ENCODE measurements at places on chromosomes 5 and 9.

- DNase-seq = no peak
These were observed 100.8 kb upstream of the CD180 start for GRCh38 chr5:67297376-67297775.

- DNase-seq = no peak
These were observed 135.2 kb downstream of the PCSK1 start for GRCh38 chr5:96297867-96298266.

DNA sequence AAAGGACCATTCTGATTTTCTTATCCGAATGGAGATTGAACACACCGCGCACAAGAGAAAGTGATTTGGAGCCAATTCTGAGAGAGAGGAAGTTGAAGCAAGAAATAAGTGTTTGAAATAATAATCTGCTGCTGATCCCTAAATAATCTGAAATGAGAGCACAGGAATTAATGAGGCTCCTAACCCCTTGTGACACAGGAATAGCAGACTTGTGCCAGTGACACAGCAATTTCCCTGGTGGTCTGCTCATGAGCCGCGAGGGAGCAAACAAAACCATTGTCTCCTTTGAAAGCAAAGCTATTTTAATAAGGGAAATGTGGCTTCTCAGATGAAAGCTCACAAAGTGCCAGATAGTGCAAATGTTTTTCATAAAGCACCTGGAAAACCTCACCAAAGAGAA, 936.1 kb upstream of the WWC1 start:
- no peak for DNase-seq

GRCh38 chr5:26582350-26583045, 455.9 kb downstream of the CDH9 start:
- DNase-seq = no peak

DNA sequence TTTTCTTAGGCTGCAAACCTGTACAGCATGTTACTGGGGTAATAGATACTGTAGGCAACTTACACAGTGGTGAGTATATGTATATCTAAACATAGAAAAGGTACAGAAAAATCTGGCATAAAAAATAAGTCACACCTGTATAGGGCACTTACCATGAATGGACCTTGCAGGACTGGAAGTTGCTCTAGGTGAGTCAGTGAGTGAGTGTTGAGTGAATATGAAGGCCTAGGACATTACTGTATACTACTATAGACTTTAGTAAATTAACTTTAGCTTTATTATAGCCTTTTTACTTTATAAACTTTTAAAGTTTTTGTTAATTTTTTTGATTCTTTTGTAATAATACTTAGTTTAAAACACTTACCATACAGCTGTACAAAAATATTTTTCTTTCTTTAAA, 51.3 kb downstream of the DENND4C start:
- DNase-seq = no peak

DNA sequence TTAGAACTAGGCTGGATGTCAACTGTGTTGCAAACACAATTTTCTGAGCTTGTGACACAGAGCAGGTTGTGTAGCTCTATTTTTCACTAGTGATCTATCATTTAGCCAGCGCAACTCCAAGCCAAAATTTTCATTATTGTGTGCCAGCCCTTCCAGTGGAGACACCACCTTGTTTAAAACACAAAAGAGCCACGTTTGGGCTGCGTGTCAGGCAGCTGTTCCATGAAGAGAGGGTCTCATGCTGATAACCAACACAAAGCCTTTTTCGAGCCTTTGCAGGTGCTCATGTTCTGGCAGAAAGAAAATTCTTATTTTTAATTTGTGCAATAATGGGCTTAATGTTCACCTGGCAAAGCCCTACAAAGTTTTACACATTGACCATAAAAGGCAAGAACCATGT, 237.6 kb upstream of the RGMB start:
- DNase-seq = no peak

DNA sequence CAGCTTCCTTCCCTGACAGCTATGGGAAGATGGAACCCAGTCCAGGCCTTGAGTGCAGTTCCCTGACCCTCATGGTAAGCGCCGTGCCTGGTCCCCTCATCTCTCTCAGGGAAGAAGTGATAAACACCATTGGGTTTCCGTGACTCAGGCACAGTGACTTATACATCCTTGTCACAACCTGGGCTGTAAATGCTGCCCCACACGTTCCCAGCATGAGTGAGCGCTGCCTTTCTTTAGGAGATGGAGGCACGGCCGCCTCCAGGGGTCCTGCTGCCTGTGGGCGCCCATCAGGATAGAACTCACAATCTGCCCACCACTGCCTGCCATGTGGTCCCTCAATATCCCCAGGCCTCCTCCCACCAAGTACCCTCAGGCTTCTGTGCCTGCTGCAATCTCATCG, 8.3 kb upstream of the NKD2 start:
- DNase-seq = no peak

DNA sequence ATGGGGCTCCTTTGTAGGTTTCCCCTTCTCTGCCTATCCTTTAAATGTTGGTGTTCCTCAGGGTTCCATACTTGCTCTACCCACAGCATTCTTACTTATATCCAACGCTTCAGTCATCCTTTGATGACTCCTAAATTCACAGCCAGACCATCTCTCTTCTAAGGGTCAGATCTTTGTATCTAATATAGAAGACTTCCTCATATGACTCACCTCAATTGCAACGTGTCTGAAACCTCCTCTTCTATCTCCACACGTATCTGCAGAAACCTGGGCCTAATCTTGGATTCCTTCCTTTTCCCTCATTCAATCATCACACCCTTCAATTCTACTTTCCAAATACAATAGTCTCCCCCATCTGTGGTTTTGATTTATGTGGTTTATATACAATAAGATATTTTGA, 68.3 kb downstream of the HMGCR start:
- no peak for DNase-seq

DNA sequence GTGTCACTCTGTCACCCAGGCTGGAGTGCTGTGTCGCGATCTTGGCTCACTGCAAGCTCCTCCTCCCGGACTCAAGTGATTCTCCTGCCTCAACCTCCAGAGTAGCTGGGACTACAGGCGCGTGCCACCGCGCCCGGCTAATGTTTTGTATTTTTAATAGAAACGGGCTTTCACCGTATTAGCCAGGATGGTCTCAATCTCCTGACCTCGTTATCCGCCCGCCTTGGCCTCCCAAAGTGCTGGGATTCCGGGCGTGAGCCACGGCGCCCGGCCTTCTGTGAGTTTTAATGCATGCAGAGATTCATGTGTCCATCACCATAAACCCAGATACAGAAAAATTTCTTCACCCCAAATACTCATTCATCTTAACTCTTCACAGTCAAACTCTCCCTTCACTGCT, 1046.7 kb downstream of the CDH9 start:
- no peak for DNase-seq

DNA sequence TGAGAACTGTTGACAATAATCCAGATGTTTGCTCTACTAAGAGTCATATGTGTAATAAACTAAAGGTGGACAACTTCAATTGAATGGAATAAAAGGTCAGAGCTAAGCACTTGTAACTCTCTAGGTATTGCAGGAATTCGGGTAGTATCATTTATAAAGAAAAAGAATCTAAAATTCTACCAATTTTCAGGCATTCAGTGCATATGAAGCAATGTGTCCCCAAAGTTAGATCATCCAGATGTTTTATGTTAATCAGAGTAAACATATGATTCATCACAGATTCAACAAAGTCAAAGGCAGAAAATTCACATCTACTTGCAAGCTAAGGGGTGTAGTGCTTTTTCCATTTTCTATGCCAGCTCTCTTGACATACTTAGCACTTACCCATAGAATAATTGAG, 477.1 kb downstream of the PDE4D start:
- no peak for DNase-seq

DNA sequence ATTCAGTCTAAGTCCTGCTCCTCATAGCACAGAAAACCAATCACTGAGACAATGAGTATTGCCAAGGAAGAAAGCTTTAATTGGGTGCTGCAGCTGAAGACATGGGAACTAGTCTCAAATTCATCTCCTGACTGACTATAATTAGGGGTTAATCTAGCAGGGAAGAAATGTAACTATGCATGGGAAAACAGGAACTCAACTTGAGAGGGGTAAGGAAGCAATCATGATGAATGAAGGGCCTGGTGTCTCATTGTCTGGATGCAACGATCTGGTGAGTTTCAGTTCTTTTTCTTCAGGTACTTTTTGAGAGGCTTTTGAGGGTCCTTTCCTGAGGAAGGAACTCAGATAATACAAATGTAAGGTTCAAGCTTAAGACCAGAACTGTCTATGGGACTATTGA, 24.0 kb upstream of the OCLN start:
- no peak for DNase-seq

DNA sequence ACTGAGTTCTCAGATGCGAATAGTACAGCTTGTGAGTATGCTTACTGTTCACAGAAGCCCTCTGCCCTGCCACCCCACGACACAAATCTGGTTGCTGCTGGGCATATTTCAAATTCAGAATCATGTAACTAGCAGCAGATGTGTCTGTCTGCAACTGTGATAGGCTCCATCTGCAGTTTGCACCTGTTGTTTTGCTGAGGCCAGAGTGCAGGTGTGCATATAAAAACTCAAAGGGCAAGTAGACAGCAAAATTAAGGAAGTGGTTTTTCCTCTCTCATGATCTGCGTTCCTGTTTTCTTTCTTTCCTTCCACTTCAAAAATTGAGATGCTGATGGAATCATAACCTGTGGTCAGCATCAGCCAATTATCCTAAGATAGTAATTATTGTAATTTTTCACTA, 1000.5 kb downstream of the PTPRD start:
- DNase-seq = no peak

- DNase-seq = no peak
These were observed 17.9 kb downstream of the STRBP start for GRCh38 chr9:123250504-123250903.

GRCh38 chr5:150694612-150695011, 6.2 kb downstream of the RBM22 start:
- no peak for DNase-seq

GRCh38 chr5:142970440-142971030, 200.4 kb downstream of the ARHGAP26 start:
- no peak for DNase-seq

DNA sequence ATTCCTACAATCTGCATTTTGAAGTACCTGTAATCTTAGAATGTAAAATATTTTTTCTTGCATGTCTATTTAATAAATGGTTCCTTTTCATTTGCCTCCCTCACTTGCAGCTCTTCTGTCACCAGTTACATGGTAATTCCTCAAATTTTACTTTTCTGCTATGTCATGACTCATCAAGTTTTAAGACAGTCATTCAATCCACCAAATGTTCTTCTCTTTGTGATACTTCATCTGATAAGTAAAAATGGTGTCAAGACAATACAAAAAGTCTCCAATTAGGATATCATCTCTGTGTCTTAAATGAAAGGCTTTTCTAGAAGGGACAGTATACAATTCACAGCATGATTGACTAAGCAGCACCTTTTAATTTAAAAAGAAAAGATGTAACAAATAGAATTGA, 104.9 kb upstream of the FTMT start:
- no peak for DNase-seq

GRCh38 chr5:25975885-25976284, 1062.5 kb downstream of the CDH9 start:
- DNase-seq = no peak

DNA sequence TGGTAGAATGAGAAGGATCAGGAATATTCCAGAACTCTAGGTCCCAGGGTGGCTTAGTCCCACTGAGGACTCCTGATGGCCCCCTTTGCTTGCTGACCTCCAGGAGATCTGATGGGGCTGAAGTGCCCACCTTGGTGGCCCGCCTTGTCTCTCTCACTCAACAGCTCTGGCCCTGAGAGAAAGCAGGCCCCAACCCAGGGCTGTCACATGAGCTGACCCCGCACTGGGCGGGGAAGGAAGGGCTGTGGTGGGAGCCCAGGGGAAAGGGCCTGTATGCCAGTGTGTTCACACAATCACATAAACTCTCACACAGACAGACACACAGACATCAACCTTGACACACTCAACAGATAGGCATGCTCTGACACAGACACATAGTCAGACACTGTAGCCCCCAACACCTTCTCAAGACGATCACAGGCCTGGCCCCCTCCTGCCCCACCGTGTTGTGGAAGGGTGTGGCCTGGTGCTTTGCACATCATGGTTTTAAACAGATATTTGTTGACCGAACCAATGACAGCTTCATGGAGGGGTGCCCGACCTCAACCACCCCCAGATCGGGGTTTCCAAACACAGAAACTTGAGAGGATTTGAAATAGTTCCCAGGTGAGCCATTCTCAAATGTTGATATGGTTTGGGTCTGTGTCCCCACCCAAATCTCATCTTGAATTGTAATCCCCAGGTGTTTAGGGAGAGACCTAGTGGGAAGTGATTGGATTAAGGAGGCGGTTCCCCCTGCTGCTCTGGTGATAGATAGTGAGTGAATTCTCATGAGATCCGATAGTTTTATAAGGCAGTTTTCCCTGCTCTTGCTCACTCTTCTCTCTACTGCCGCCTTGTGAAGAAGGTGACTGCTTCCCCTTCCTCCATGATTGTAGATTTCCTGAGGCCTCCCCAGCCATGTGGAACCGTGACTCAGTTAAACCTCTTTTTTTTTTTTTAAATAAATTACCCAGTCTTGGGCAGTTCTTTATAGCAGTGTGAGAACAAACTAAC, 48.5 kb upstream of the HAND1 start:
- no peak for DNase-seq

DNA sequence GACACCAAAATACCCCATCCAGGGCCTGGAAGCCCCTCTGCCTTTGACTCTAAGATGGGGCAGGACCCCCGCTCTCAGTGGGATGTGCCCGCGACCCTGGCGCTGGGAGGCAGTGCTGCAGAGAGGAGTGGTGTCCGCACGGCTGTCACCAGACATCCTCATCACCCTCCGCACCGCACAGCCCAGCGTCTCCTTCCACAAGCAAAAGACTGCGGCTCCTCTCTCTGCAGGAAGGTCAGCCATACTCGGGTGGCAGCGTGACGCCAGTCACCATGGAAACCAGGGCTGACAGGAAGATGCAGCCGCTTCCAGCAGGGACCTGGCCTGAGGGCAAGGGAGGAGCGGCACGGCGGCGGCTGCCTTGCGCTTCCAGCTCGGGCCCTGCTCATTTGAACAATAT, 17.1 kb upstream of the SLC6A3 start:
- DNase-seq = no peak

GRCh38 chr9:72431036-72431435, 66.0 kb upstream of the ZFAND5 start:
- no peak for DNase-seq

GRCh38 chr5:90366948-90367347, 42.6 kb downstream of the CETN3 start:
- no peak for DNase-seq

DNA sequence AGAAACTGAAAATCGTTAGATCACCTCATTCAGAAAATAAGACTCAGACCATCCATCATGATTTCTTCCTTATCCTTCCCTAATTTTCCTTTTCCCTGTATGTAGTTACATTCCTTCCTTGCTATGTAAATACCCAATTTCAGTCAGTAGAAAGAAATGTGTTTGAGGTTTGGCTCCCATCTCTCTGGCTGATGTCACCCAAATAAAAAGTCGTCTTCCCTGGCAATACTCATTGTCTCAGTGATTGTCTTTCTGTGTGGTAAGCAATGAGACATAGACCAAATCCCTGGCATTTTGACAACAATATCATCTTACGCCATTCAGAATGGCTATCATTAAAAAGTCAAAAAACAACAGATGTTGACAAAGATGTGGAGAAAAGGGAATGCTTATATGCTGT, 303.9 kb upstream of the EDIL3 start:
- no peak for DNase-seq

GRCh38 chr9:125674981-125675973, 31.7 kb downstream of the MAPKAP1 start:
- no peak for DNase-seq
